Activated CD4-positive, alpha-beta T cell treated with anti-CD3 and anti-CD28 coated beads for 36 hours (primary cell): ENCODE measurements at places on chromosomes 4 and X.

DNA sequence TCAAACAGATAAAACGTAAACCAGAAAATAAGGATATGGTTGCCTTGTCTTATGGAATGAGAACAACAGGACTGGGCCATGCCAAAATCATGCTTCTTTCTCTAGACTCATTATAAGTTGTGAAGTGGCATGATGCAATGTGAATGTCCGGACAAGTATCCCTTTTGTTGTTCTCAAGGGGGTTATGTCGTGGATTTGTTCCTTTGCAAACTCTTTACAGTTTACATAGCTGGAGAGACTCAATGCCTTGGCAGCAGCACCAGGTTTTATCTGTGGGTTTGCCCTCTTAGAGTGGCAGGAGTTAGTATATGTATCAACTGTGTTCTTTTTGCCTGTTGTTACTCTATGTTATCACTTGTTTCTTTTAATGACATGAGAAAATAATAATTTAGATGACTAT is 41.4 kb downstream of the SPRY1 start:
- no peak for DNase-seq

GRCh38 chr4:113878668-113879067 is 100.8 kb downstream of the ARSJ start:
- peak; percentile 13 for DNase-seq

- no peak for DNase-seq
Measured at GRCh38 chr4:36041340-36041739, 203.0 kb downstream of the ARAP2 start.

- DNase-seq, result peak; percentile 6
Measured at GRCh38 chrX:78199851-78200250, 60.4 kb upstream of the TAF9B start.

GRCh38 chr4:3261411-3262207 is 12.7 kb downstream of the MSANTD1 start:
- DNase-seq, result no peak

DNA sequence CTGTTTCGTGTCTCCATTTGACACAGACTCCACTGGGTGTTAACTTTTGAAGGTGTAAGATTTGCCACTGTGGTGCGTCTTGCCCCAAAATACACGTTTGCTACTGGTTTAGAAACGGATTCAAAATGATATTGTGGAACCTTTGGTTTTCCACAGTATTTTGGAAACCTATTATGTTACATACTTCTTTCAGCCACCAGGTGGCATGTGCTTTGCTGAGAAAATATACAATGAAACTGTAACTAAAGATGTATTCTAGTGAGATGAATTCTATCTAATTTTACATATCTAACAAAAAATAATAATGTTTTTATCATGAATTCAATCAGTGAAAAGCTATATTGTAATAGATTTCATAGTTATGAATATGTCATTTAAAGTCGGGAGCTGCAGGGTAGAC is 28.4 kb upstream of the SLITRK4 start:
- no peak for DNase-seq

GRCh38 chr4:186934841-186935443 is 211.3 kb upstream of the FAT1 start:
- DNase-seq, result no peak

DNA sequence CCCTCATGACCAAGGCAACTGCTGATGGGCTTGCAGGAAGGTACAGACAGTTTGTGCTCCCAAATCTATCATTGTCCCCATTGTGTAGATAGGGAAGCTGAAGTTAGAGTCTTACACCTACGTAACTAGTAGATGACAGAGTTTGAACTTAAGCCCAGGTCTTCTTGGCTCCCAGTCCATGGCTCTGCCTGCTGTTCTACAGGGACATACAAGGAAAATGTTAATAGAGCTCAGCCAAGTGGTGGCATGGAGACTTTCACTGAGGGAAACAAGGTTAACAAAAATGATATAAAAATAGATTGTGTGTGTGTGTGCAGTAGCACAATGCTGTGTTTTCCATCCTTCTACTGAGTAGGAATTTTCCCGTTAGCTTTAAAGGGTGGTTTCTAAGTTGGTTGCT is 936.5 kb downstream of the RPA4 start:
- DNase-seq, result no peak

GRCh38 chrX:108097380-108097779 is 5.8 kb downstream of the ATG4A start:
- DNase-seq, result no peak

- DNase-seq, result no peak
Measured at GRCh38 chr4:20421603-20421985, 169.9 kb downstream of the SLIT2 start.

DNA sequence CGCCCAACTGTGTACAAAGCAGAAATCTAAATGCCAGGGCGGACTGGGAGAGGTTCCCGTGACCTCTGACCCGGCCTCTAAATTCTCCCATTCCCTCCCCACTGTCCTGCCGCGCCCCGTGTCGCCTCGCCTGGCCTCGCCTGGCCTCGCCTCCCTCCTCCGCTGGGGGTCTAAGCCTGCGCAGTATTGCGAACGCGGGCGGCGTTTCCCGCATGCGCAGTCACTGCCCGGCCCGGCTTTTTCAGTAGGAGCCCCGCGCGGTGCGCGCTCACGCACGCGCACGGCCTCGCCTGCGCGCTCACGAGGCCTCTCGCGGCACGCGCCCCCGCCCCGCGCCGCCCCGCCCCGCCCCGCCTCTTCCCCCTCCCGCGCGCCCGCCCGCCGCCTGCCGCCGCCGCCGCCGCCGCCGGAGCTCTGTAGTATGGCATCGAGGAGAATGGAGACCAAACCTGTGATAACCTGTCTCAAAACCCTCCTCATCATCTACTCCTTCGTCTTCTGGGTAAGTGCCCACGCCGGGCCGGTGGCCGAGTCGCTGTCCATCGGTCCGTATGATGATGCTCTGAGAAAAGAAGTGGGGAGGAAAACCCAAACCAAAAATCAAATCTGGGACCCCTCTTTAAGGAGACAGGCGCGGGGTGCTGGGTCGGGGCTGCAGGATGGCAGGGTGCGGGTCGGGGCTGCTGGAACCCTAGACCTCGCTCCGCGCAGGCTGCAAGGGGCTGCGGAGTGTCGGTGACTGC is at the start of gene TSPAN7:
TSS of gene TSPAN7 (plus strand) at position 417 of the 743 bp plus-strand sequence. CDS start at position 422, 5 bp downstream.
- peak; percentile 89 for DNase-seq

GRCh38 chr4:146061610-146062334 is 113.7 kb upstream of the LSM6 start:
- no peak for DNase-seq

GRCh38 chr4:100782356-100782755 is 264.5 kb upstream of the EMCN start:
- DNase-seq, result no peak

DNA sequence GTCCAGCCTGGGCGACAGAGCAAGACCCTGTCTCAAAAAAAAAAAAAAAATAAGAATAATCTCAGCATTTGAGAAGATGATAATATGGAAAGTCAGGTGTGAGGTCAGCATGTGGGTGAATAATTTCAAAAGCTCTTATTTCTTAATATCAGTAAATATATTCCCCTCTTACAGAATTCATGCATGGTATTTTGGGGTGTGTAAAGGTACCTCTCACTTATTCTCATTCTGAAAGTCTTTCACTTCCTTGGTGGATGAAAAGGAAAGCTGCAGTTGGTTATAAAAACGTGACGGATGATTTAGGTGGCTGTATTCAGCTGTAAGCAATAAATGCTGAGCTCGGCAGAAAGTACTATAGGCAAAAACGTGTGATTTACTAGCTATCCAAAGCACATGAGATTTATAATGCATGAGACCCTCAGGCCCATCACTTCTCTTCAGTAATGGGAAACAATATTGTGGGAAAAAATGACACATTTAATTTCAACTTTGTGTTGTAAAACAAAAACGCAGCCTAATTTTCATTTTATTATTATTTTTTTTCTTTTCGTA is 353.2 kb upstream of the MAGEB2 start:
- DNase-seq, result no peak

DNA sequence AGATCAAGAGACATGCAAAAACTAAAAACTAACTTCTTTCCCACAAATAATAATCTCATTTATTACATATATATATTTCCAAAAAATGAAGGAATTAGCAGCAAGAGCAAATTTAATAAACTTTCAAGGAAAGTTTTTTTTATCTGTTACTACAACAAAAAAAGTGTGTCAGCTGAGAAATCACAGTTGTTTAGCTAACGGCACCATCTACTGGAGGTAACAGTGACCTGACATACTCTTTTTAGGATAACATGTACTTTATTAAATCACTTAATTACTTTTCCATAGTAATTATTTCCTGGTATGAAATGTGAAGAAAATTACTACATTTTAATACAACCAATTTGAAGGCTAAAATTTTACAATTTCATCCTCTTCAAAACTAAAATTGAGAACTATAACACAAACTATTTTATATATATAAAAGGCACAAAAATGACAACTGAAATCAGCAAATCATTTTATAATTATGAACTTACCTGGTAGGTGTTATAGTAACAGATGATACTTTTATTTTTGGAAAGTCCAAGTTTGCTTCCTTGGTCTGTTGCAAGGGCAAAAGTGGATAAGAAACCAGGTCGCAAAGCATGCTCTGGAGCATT is 9.1 kb downstream of the LAMTOR3 start:
- peak; percentile 40 for DNase-seq

DNA sequence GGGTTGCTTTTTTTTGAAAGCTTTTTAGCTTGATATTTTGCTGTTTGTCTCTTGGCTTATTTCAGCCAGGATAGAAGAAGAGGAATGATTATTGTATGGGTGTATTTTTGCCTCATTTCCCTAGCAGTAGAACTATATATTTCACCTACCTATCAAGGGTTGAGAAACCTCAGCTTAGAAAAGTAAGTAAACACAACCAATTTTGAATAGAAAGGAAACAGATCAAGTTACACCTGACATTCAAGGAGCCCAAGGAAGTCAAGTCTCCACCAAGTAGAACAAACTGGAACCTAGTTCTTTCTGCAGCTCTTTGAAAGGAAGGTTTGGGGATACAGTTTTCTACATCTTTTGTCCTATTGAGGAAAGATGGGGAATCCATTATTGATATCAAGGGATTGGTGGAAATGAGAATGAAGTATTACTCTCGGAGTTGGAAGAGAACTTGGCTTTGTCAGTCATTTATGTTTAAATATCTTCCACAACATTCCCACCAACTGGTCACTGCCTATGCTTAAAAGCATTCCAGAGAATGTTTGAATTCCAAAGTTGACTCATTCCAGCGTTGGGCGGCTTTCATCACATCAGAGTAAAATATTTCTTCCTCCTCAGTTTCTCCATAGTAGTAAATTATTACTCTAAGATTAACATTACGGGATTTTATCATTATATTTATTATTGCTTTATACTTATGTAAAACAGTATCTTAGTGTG is 207.8 kb upstream of the CNKSR2 start:
- DNase-seq, result no peak

- DNase-seq, result no peak
Measured at GRCh38 chr4:73750730-73751129, 10.4 kb downstream of the CXCL8 start.

DNA sequence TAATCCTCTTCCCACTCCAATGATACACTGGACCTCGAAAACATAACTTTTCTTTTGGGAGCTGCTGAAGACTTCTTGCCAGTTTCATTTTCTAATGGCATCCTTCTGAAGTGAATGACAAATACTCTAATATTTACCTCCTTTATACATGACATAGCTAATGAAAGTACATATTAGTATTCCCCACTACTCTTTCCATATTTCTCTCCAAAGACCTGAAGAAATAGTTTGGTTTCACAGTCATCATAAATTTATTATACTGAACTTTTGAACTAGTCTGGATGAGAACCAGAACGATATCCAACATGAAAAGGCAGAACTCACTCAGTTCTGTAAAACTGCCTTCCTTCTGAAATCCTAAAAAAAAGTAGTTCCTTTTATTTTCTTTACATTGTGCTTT is 139.1 kb downstream of the GPC3 start:
- DNase-seq, result no peak

GRCh38 chrX:8049827-8050226 is 121.2 kb downstream of the VCX2 start:
- no peak for DNase-seq

DNA sequence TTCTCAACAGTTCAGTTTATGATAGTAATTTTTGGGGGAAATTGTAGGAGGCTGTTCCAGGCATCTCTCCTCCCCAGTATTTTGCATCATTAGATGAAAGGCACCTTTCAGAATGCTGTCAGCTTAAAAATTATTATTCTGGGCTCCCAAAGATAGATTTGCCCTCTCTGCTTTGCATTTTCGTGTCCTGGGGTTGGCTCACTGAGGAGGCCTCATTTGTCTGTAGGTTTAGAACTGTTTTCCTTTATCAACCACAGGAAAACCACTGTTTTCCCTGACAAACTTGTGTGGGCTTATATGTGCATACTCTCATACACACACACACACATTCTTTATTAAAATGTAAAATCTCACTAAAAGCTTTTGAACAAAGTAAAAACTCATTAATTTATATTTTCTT is 197.2 kb upstream of the VCX3A start:
- DNase-seq, result no peak

GRCh38 chr4:172256820-172257219 is 443.6 kb downstream of the GALNTL6 start:
- no peak for DNase-seq

- DNase-seq, result peak; percentile 45
Measured at GRCh38 chr4:108165586-108165985, 3.1 kb downstream of the LEF1 start.

DNA sequence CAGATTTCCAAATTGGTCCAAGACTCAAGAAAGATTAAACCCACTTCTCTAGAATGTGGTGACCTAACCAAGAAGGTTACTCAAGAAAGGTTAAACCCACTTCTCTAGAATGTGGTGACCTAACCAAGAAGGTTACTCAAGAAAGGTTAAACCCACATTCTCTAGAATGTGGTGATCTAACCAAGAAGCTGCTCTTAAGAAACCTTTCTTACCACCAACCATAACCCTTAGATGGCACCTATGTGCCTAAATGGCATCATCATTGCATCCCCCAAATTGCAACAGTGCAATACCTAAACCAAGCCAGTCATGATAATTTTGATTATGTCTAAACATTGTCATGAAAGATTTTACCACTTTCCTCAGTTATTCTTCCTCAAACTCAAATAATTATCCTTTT is 49.2 kb downstream of the IDS start:
- no peak for DNase-seq

GRCh38 chrX:31181377-31182000 is 109.6 kb upstream of the FTHL17 start:
- DNase-seq, result no peak
